ENCODE measurements at places on chromosomes 4 and X.

DNA sequence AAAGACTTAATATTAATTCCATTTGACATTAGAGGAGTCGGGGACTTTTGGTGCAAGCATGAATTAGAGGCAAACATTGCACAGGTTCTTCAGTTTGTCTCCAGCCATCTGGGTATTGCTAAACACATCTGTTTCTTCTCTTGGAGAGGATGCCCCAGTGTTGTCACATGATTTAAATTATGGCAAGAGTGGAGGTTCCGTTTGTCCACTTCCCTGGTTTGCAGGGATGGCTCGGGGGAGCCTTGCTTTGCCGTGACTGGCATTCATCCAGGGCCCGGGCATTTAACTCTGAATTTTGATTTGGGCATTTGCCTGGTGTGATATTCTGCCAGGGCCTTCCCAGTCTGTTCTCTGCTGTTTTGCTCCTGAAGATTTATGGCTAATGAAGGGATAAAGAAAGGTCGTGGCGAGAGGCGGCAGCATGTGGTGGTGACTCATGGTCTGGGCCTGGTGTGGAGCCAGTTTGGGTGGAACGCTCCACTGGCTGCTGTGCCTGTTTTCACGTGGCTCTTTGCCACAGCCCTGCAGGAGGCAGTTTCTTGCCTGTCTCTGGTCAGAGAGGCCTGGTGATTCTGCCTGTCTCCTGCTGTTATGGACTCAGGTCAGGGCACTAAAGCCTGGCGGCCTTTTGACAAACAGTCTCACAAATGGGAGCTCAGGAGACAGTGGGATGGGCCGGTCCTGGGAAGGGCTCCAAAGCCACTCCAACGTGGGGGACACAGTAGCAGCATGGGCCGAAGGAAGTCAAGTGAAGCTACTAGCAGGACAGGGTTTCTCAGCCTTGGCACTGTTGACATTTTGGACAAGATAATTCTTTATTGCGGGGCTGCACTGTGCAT lies 99.4 kb upstream of the PGRMC2 start:
- DNase-seq = no peak

DNA sequence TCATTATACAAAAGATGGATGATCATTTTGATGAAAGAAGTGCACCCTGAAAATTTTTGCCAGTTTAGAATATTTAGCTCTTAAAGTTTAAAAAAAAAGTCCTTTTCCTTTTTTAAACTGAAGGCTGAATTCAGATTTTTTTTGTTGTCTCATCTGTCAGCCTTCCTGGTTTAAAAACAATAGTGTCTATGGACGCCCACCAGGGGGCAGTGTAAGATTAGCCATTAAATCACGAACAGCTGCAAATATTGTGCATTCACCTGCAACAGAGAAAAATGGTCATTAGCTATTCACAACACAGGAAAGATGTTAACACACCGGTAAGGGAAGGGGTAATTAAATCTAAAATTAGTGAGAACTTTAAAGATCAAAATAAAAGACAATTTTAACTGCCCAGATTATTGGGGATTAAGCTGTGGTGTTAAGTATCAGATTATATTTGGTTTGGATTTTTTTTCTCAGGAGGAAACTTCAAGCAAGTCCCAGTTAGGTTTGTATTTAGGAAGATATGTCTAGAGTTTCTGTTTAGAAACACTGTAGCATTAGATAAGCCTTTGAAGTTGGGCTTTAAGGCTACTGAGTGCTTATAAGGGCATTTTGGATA lies 4.4 kb upstream of the CXorf38 start:
- peak; percentile 81 for DNase-seq

DNA sequence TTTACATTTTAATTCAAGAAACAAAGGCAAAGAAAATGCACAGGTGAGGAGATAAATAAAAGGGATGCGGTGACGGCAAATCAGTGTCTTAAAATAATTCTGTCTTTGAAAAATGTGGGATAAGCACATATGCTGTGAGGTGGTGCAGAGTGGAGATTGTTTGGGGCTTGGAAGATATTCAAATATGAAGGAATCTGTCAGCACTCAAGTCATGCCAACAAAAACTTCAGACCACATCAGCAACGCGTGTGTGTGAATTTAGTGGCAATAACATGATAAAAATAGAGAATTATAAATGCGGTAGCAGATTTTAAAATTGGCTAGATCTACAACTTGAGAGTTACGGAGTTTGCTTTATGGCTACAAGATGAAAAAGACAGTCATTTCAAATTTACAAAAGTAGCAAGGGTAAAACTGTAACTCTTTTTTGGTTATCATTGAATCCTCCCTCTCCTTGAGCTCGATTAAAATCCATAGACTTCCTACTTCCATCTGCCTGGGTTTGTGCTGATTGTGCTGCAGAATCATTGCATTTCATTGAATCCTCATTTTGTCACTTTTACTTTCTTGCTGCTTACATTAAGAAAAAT lies 71.5 kb upstream of the VCX2 start:
- no peak for DNase-seq

- peak; percentile 5 for DNase-seq
Measured at GRCh38 chr4:119038116-119038841, 97.4 kb upstream of the MYOZ2 start.

GRCh38 chr4:7134737-7135388 lies 57.5 kb upstream of the SORCS2 start:
- no peak for DNase-seq

- no peak for DNase-seq
Measured at GRCh38 chrX:37800717-37801116, 20.9 kb downstream of the CYBB start.

- no peak for DNase-seq
Measured at GRCh38 chrX:15804563-15804962, 14.3 kb downstream of the ZRSR2 start.

DNA sequence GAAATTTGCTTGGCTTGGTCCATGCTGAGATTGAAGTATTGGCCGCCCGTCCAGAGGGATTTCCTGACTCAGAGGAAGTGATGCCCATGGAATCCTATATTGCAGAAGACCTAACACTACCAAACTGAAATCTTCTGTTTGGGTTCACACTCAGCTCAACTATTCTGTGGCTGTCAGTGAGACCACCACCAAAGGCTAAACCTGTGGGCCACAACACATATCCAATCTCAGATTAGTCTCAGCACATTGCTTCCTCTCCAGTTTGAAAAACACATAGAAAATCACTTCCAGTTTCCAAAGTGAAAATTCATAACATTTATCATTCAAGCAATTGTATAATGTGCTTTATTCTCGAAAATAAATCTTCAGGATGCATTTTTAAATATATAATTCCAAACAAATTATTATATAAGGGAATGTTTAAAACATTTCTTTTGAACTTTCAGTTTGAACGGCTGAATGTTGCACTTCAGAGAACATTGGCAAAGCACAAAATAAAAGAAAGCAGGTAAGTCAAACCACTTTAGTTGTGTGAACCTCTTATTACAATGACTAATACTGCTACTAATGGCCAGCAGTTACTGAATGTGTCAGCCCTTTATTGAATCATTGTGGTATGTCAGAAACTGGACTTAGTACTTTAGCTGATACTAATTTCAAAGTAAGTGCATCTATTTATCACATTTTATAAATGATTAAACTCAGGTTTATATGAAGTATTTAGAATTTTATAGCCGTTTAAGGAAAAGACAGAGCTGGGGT lies 37.0 kb downstream of the GUCY1A1 start:
- no peak for DNase-seq

- no peak for DNase-seq
Measured at GRCh38 chrX:7115557-7115956, 32.0 kb upstream of the STS start.

DNA sequence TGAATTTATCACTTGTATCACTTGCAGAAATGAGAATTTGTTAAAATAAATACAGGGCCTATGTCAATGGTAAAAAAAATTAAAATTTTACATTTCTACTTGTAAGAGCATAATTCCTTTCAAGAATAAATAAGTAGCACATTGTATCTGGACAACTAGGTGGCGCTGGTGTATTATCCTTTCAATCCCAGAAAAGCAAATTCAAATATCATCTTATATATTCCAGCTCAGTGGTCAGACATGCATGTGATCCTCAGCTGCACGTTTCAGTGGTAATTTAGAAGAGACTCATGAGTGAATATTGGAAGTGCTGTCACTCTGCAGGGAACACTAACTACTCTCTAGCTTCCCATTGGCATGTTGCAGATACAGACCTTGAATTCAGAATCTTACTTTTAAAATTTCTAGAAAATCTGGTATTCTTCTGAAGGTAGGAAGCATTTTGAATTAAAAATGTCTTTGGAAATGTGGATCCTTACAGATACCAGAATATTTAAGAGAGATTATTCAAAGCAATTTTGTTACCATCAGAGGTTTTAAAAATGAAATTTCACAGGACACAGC lies 1414.7 kb upstream of the TENM3 start:
- no peak for DNase-seq

- DNase-seq = no peak
Measured at GRCh38 chrX:130216320-130216719, 44.6 kb downstream of the RAB33A start.

DNA sequence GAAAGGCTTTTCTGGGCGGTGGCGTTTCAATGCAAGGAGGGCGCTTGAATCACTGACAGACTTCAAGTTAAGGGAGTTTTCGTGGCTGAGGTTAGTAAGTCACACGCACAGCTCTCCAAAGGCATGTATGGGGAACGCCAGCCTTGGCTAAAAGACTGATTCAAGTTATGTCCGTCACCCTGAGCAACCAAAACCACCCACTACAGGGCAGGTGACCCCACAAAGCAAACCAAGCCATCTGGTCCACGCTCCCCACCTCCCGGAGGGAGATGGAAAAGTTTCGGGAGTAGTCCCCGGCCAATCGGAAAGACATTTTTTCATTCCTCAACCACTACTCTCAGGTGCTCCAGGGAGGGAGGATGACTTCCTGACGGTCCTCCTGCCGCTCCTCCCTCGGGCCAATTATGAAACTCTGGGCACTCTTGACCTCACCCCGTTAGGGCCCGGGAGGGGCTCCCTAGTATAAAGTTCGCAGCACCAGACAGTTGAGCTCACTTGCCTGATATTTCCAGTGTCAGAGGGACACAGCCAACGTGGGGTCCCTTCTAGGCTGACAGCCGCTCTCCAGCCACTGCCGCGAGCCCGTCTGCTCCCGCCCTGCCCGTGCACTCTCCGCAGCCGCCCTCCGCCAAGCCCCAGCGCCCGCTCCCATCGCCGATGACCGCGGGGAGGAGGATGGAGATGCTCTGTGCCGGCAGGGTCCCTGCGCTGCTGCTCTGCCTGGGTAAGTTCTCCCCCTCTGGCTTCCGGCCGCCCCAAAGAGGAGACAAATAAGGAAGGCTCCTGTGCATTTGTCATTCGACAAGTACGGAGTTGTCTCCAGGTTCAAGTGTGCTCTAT lies at the start of gene EREG:
EREG (plus strand) TSS at position 494 of the 840 bp plus-strand sequence; CDS start at position 658, 164 bp downstream.
- DNase-seq = no peak

DNA sequence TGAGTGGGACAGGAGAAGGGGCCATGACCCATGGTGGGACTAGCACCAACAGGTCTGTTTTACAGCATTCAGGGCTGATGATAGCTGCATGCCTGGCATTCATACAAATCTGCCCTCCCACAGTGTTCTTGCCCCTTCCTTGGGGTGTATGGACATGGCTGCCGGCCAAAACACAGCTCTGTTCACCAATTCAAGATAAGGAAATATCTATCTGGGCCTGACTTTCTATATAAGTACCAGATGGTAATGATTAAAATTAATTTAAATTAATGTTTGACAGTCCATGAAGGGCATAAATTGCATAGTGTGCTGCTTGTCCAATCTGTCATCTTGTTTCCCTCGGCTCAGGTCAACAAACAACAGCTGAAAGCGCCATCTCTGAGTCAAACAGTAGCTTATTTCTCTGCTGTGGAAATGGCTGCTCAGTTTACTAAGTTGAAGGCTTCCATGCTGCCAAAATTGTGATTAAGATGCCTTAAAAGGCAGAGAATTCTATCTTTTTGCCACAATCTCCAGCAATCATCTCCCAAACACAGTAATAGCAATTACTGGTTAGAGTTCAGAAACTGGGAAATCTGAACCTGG lies 67.0 kb upstream of the TSPAN7 start:
- no peak for DNase-seq

- DNase-seq = no peak
Measured at GRCh38 chr4:5877392-5877791, 15.5 kb downstream of the CRMP1 start.

- no peak for DNase-seq
Measured at GRCh38 chr4:145736241-145736831, 56.4 kb downstream of the C4orf51 start.

GRCh38 chr4:140635606-140636005 lies 66.8 kb upstream of the UCP1 start:
- DNase-seq = no peak

Measured in stimulated activated CD4-positive, alpha-beta T cell treated with anti-CD3 and anti-CD28 coated beads, Interleukin-12 subunit alpha, Interleukin-12 subunit beta, amount 100 ng/mL, for 48 hours (primary cell).